ENCODE measurements at places on chromosomes 7 and 10.

DNA sequence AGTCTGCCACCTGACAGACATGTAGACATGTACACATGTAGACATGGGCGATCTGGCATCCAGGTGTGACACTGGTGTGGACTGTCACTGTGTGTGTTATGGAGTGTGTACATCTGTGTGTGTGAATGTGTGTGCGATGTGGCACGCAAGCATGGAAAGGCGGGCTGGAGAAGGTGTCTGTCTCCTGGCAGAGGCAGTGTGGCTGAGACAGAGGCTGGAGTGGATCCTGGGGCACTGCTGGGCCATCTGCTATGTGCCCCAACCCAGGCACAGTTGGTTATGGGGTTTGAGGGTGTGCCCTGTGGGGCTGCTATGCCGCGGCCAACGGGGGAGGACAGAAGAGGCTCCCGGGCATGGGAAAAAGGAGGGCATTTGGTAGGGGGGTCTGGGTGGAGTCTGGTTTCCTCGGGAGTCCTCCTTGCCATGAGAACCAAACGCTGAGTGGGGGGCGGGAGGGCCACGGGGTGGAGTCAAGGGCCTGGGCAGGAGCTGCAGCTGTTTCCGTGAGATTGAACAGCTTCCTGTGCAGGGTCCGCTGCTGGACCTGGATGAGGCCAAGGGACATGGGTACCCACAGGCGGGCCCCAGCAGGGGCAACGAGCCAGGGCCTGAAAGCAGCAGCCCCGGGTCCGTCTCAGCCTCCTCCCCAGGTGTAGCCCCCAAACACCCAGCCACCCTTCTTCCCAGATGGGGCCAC lies 1.3 kb downstream of the ELN start:
- DNase-seq, result no peak

GRCh38 chr7:121525155-121525819 lies 129.2 kb upstream of the FAM3C start:
- no peak for DNase-seq

DNA sequence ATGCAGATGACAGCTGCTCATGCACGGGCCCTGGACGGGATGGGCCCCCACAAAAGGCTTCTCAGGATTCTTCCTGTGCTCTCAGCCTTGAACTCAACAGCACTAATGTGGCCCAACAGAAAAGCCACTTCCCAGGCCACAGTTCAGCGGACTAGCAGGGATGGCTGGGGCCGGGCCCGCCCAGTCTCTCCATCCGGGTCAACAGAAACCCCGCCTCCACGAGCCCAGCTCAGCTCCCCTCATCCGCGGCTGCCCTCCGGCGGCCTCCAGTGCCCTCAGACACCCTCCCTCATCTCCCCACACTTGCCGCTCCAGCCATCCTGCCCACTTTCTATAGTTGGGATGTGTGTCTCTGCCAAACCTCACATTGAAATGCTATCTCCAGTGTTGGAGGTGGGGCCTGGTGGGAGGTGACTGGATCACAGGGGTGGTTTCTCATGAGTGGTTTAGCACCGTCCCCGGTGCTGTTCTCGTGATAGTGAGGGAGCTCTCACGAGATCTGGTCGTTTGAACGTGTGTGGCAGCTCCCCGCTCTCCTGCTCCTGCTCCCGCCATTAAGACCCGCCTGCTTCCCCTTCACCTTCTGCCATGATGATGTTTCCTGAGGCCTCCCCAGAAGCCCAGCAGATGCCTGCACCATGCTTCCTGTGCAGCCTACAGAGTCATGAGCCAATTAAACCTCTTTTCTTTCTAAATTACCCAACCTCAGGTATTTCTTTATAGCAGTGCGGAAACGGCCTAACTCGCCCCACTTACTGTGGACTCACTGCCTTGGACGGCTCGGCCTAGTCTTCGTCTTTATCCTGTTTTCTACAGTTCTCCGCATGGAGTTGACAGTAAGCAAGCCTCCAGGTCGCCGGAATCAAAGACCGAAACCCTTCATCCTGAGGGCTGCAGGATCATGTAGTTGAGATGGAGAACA lies 169.9 kb upstream of the RNF32 start:
- DNase-seq, result no peak

- no peak for DNase-seq
Observed at GRCh38 chr7:70313271-70313670, 715.0 kb downstream of the AUTS2 start.

Measured in stimulated activated CD4-positive, alpha-beta T cell treated with anti-CD3 and anti-CD28 coated beads, Interleukin-12 subunit alpha, Interleukin-12 subunit beta, amount 100 ng/mL, for 4 hours (primary cell).